ENCODE measurements at places on chromosomes 2 and 18.

DNA sequence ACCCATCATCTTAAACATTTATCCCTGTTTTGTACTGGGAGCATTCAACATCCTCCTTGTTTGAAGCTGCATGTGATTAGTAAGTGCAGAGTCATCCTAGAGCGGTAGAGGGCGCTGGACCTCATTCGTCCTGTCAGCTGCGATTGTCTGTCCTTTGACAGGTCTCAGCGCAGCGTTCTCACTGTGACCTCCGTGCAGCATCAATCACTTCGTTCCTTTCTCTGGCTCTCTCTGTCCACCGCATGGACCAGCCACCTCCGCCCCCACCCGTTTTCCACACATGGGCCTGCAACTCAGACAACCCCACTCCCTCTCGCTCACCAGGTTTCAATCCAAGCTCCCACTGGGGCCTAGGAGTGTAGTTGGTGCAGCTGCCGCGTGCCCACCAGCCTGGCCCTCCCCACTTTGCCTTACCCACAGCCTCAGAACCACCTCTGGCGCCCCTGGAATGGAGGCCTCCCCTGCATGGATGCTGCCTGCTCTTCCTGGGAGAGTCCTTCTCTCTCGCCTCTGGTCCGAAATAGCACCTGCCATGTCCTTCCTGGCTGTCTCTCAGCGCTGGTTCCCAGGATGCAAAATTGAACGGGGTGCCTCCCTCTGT lies 90.5 kb downstream of the NDUFA10 start:
- no peak for DNase-seq

DNA sequence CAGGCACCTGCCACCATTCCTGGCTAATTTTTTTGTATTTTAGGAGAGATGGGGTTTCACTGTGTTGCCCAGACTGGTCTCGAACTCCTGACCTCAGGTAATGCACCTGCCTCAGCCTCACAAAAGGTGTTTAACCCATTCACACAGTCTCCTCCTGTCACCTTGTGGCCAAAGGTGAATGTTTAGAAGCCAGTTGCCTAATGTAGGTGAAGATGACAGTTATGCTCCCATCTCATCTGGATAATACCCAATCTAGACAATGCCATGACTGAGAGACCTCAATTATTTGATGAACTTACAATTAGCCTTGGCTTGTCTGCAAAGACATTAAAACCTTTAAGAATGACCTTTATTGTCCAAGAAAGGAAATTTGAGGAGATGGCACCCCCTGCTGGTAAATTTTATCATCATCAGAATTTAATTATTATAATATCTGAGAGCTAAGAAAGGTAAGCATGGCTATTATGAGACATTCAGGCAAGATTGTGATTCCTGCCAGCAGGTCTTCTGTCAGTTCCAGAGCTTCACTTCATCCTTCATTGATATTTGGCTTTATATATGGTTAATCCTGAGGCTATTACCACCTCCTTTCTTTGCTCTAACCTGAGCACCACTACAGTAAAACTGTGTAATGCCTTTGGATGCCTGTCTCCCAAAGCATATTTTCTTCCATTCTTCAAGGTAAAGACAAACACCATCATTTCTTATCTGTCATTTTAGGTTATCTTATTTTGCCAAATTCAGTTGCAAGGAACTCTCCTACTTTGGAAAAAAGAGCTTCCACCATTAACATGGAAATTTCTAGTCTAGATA lies 117.6 kb downstream of the FAM124B start:
- peak; percentile 45 for DNase-seq

- no peak for DNase-seq
These were observed 13.2 kb downstream of the POU3F3 start for GRCh38 chr2:104866883-104867812.

- no peak for DNase-seq
These were observed 98.6 kb upstream of the CABLES1 start for GRCh38 chr18:23036660-23037201.

- no peak for DNase-seq
These were observed 83.2 kb downstream of the ITGA4 start for GRCh38 chr2:181540421-181540820.

GRCh38 chr2:128611421-128612320 lies 293.0 kb upstream of the HS6ST1 start:
- no peak for DNase-seq

DNA sequence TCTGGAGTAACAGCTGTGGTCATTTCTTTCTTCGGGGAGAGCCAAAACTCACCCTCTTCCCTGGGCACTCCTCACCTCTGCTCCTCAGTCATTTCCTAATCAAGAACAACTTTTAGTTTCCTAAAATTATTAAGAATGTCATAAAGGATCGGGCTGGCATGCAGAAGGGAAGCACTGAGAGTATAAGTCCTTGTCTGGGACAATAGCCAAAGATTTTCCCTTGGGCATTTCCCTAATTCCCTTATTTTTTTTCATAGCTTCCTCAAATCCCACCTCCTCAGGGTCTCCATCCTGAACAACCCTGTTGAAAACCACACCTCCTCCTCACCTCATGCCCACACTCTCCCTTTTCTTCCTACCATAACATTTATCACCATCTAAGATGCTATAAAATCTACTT lies 115.0 kb downstream of the MREG start:
- no peak for DNase-seq

GRCh38 chr18:41643427-41643826 lies 311.6 kb upstream of the PIK3C3 start:
- DNase-seq = no peak

DNA sequence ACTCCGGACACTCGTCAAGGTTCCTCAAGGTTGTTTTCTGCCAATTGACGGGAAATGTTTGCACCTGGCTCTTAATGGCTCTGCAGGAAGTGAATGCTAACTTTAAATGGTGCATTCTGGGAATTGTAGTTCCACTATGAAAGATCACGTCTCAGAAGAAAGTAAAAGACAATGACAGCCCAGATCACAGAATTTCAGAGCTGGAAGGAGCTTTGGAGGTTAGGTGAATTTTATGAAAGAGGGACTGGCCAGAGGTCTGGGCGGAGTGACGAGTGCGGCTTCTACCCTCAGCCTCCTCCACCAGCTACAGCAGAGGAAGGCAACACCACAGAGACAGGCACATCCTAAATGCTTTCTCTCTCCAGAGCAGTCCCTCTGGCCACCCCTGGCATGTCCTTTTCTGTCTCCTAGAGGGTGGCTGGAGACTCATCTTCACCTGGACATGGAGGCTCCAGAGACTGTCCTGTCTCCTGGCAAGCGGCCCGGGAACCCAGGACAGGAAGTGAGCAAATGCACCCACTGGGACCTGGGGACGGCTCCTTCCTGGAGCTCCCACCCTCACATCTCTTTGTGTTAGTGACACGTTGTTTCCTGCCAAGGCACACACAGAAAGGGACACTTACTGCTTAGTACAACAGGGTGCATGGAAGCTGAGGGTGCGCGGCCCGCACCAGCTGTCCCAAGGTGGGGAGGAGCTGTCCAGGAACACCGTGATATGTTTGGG lies 19.4 kb downstream of the THAP4 start:
- no peak for DNase-seq

GRCh38 chr18:984004-984403 lies 79.3 kb downstream of the ADCYAP1 start:
- DNase-seq = no peak

DNA sequence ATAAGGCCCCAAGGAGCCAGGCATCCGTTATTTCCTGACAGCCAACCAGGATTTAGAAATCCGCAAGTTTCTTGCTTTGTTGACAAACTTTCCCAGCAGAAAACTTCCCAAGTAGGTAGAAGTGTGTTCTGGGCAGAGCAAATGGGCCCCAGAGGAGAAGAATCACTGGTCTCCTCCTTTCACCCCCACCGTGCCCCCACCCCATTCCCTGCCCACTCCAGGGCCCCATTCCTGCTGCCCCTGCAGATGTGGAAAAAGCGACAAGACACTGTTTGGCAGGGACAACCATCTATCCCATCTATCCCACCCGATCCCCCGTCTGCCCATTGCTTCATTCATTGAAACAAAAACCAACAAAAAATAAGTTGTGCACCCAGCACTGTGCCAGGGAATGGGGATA lies 10.2 kb upstream of the FAHD2A start:
- no peak for DNase-seq

GRCh38 chr2:136206613-136207012 lies 88.7 kb upstream of the CXCR4 start:
- DNase-seq = peak; percentile 86

DNA sequence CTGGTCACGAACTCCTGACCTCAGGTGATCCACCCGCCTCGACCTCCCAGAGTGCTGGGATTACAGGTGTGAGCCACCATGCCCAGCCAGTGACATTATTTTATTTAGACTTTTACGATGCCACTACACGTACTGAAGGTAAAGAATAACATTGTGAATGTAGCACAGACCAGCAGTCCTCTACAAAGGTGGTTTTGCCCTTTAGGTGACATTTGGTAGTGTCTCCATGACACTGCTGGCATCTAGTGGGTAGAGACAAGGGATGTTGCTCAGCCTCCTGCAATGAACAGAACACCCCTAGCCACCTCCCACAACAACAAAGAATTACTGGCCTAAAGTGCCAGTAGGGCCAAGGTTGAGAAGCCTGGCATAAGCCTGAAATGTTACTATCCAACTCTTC lies 69.5 kb downstream of the MYOM1 start:
- DNase-seq = no peak

DNA sequence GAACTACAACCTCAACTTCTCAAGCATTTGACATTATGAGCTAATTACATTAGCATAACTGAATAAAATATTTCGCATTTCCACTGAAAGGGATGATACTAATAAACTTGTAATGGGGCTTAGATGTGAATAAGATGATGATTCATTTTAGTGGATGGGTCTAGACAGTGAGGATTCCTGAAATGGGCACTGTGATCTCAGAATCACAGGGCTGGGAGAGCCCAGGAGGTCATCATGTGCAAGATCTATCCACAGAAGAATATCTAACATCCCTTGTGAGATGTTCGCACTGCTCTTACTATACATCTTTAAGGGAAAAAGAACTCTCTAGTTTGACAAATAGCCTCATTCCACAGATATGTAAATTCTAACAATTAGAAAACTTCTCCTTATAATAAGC lies 245.7 kb downstream of the DYM start:
- DNase-seq = no peak

- DNase-seq = peak; percentile 93
These were observed 84.1 kb upstream of the POMC start for GRCh38 chr2:25252291-25253152.

DNA sequence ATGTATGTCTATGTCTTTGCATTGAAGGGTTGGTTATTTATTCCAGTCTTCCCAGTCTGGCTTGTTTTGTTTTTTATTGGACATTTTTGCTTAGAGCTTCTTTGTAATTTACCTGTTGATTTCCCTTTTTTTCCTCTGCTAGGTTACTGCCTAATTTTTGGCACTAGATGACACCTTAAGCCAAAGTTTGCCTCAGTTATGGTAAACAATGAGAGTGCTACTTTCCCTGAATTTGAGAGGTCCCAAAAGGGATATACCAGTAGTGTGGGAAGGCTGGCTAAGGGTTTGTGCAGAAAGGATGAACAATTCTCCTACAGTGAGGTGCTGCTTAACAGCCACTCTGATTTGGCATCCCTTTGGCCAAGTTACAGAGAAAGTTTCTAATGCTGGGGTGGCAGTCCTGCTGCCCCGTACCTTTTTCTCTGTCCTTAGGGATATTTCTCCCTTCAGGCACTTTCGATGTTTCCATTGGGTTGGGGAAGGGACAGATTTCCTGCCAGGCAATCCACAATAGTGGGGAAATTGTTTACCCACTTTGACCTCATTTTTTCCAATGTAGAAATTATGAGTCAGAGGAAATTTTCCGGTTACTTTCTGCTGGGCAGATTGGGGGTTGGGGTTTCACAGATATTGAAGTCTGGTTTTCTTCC lies 354.9 kb downstream of the PTPRM start:
- DNase-seq = no peak

GRCh38 chr2:190765386-190766173 lies 115.0 kb upstream of the GLS start:
- no peak for DNase-seq

DNA sequence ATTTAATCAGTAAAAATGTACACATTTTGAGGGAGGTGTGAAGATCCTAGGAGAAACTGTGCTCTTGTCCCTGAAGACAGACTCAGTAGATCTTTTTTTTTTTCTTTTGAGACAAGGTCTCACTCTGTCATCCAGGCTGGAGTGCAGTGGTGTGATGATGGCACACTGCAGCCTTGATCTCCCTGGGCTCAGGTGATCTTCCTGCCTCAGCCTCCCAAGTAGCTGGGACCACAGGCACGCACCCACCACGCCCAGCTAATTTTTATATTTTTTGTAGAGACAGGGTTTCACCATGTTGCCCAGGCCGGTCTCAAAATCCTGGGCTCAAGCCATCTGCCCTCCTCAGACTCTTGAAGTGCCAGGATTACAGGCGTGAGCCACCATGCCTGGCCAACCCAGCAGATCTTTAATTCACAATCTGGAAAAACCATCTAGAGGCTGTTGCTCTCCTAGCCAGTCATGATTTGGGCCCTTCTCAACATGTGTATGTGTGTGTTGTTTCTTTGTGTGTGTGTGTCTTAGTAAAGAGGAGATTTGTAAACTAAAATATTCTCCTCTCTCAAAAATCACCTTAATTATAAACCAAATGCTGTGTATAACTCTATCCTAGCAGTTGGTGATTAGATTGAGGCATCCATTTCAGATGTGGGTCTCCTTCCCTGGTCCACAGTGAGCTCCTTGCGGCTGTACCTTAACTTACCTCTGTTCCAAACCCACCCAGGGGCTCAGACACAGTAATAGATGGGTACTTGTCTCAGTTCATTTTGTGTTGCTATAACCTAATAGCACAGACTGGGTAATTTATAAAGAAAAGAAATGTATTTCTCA lies 3.9 kb upstream of the MYCN start:
- DNase-seq = no peak

GRCh38 chr2:38178119-38178518 lies 102.2 kb upstream of the CYP1B1 start:
- no peak for DNase-seq

DNA sequence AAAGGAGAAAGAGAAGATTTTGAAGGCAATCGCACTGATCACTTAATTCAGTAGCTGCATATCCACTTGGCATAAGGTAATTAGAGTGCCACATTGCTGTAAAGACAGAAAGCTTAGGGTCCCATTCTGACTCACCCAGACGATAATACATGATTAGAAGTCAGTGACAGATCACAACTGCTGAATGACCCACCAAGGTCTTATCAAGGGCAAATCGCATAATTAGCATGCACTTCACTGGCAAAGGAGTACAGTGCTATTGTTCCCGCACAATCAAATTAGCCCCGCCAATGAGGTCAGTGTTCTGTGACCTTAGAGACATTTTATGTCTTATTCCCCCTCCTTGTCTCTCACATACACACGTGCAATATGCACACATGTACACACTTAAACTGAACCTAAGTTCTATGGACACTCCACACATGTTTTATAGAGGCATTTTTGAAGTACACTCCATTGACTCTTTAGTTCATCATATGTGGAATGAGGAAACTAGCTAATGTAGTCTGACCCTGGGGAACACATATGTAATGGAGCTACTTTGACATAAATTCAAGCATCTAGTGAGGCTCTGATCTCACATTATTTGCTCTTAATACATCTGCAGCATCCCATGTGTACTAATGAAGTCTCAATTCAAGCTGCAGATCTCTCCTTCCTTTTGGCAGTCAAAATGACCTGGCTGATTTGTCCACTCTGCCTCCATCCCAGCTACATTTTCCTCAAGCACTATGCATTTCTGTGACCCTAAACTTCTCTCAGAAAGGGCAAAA lies 673.8 kb upstream of the FANCL start:
- DNase-seq = peak; percentile 32

Data from NCI-H345 (cell line).